Effector CD4-positive, alpha-beta T cell (primary cell): ENCODE measurements at places on chromosomes 3 and 15.

DNA sequence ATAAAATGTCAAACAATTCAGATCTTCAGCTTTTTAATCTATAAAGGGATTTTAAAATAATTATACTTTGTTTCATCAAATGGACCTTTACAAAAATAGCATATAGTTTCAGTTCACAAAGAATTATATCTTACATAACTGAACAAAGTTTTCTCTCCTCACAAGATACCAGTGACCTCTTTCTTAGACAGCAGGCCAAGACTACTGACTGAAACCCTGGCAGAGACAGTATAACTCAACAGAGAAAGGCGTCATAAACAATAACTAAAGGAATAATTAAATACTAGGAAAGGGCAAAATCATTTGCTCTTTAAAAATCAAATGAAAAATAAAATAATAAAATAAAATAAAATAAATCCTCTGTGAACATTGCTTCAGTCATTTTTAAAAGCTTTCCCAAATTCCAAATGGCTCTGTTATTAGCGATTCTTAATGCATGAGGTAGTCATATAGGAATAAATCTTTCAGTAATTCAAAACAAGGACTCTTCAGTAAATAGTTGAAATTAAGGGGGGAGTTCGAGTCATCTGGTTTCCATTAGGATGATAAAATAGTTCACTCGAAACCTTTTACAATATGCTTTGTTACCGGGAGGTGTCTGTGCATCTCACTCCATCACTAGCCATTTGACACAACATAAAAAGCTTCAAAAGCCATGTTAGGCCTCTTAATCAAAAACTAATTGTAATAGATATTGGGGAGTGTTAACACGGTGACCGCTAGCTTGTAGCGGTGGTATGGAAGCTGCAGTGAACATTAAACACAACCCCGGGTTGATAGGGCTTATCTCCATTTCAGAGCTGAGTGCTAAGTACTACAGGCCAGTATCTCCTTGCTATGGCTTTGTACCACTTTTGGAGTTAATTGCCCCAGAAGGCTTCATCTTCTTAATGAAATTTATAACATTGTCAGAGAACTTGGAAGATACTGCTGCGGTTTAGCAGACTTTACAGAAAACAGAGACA is 142.9 kb upstream of the NR2F2 start:
- no peak for DNase-seq

- DNase-seq: no peak
Observed at GRCh38 chr15:52308446-52309153, 13.0 kb upstream of the MYO5C start.

GRCh38 chr3:56816061-56816460 is 14.3 kb upstream of the ARHGEF3 start:
- DNase-seq: no peak

- no peak for DNase-seq
Observed at GRCh38 chr15:63089260-63090043, 32.2 kb upstream of the LACTB start.

DNA sequence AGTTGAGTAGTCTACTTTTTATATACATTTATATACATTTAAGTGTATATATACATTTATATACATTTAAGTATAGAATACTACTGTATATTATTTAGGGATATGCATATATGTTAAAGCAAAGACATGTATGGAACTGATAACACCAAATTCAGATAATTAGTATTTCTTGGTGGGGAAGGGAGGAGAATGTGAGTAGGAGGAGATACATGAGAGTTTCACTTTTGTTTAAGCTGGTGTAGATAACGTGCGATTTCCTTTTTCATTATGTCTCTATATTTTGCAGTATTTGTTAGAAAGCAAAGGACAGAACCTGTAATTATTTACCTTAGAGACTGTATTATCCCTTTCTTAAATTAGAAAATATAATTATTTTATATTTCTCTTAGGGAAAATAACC is 16.6 kb upstream of the NIT2 start:
- DNase-seq: no peak

- no peak for DNase-seq
Observed at GRCh38 chr3:112197131-112197530, 64.1 kb upstream of the GCSAM start.

DNA sequence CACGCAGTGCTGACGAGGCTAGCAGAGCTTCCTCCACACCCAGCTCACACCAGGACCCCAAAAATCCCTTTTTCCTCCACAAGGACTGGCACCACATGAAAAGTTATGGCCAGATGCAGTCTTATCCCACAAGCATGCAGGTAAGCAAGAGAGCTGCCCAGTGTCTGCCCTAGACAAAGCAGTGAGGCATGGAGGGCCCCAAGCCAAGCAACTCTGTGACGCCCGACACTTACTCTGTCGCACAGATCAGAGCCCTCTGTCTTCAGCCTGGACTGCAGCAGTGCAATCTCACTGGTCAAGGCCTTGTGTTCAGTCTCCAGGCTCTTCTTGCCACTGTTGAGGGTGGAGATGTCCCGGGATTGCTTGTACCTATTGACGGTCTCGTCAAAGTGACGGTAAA is 28.7 kb downstream of the RPN1 start:
- DNase-seq: no peak

DNA sequence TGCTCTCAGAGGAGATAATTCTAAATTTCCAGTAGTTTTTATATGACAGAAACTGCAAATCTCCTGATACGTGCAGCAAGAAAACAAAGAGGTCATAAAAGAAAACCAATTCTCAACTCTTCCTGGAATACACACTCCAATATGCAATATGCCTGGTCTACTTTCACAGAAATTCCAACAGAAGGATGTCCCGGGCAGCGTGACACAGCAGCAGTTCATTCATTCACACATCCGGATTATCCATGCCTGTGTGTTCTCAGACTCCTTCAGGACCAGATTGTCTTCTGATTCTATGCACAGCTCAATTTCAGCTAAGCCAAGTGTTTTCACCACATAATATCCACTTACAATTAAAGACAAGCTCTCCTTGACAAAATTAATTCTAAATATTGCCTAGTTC is 64.3 kb downstream of the FBN1 start:
- DNase-seq: no peak
